Heart right ventricle (tissue), 16 donors: ENCODE measurements at places on chromosomes 3 and 15. TPM values are rescaled to one million over a fixed set of nuclear protein-coding genes. Genes with fewer than 3 reads are reported as not detected.

DNA sequence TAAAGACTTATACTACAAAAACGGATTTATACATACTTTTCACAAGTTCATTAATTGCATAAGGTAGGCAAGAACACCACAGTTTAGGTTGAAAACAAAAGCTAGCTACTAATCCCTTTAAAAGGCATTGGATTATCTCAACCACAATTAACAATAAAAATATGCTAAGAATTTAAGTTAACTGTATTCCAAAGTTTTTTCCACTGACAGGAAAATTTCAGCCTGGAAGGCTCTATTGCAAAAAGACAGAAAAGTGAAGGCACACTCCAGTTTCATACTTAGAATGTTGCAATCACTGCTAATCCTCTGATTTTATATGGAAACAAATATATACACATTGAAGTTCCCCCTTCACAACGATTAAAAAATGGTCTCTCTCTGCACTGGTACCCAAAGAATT, 71.5 kb downstream of the TJP1 start:
- no peak overlapping the region for H3K4me3 ChIP-seq
- H3K27ac ChIP-seq = no peak overlapping the region
- H3K27me3 ChIP-seq = no peaks in the 10 kb centered on the region
- no peak for DNase-seq
- H3K36me3 ChIP-seq = no peaks in the 10 kb centered on the region

GRCh38 chr3:188559072-188559429, 405.1 kb downstream of the LPP start:
- DNase-seq = no peak
- H3K27me3 ChIP-seq = no peaks in the 10 kb centered on the region
- H3K36me3 ChIP-seq = no peaks in the 10 kb centered on the region

DNA sequence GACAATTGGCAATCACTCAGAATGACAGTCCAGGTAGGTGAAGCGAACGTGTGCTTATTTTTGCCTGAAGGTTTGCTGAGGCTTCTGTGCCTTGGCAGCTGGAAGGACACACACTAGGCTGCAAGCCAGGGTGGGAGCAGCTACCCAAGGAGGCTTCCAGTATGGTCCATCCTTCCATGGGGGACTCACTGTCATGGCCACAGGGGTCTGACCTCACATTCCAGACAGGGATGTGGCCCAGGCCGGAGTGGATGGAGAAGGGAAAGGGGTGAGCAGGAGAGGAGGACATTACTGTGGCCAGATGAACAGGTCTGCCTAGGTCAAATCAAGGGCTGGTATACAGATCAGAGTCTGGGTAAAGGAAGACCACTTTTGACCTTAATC, 247.7 kb downstream of the ADAMTS17 start:
- no peak for DNase-seq
- H3K36me3 ChIP-seq = no peaks in the 10 kb centered on the region
- no peaks in the 10 kb centered on the region for H3K4me1 ChIP-seq
- H3K27me3 ChIP-seq = no peaks in the 10 kb centered on the region
- no peak overlapping the region for H3K27ac ChIP-seq
- no peak overlapping the region for H3K4me3 ChIP-seq

GRCh38 chr3:166556955-166557354, 719.7 kb upstream of the BCHE start:
- H3K36me3 ChIP-seq = no peaks in the 10 kb centered on the region
- no peaks in the 10 kb centered on the region for H3K27me3 ChIP-seq
- no peak overlapping the region for H3K27ac ChIP-seq
- H3K4me3 ChIP-seq = no peak overlapping the region

GRCh38 chr3:186208296-186208989, 99.6 kb upstream of the ETV5 start:
- no peaks in the 10 kb centered on the region for H3K36me3 ChIP-seq
- peaks cover 30% of the 10 kb centered on the region for H3K4me1 ChIP-seq
- H3K4me3 ChIP-seq = no peak overlapping the region
- DNase-seq = no peak
- no peaks in the 10 kb centered on the region for H3K27me3 ChIP-seq
- H3K27ac ChIP-seq = no peak overlapping the region

ANKRD63 gene
- not detected for total RNA-seq

VWA5B2 gene
- 0.09 TPM for total RNA-seq

GRCh38 chr15:41930221-41930866, 36.5 kb upstream of the SPTBN5 start:
- peaks cover 7% of the 10 kb centered on the region for H3K36me3 ChIP-seq
- H3K4me3 ChIP-seq = no peak overlapping the region
- peaks cover 96% of the 10 kb centered on the region for H3K4me1 ChIP-seq
- peak overlapping the region; percentile 82 for H3K27ac ChIP-seq
- no peak for DNase-seq

DNA sequence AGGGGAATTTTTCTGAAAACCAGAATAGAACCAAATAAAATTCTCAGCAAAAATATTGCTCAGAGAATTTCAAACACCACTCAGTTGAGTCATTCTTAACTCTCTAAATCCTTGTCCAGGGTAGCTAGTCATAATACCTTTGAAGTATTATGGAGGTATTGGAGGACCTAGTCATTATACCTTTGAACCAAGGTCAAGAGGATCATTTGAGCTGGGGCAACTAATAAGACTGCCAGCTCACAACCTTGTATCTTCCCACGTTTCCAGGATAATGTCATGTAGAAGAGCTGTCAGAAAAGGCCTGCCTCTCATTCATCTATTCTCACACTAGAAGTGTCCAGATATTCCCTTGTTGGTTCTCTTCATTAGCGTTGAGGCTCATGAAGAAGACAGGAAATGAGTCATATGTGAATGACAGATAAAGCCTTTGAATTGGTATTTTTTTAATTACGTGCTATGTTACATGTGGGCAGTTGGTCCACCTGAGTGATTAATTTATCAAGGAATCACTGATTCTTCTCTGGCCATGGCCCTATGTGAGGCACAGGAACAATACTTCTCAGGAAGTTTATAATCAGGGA, 48.3 kb downstream of the TOPAZ1 start:
- no peak for DNase-seq
- H3K27me3 ChIP-seq = peaks cover 4% of the 10 kb centered on the region
- no peaks in the 10 kb centered on the region for H3K36me3 ChIP-seq
- no peak overlapping the region for H3K4me3 ChIP-seq

GRCh38 chr15:99545605-99546004, 20.2 kb upstream of the MEF2A start:
- H3K27ac ChIP-seq = no peak overlapping the region
- DNase-seq = no peak
- no peaks in the 10 kb centered on the region for H3K36me3 ChIP-seq
- H3K27me3 ChIP-seq = no peaks in the 10 kb centered on the region
- no peak overlapping the region for H3K4me3 ChIP-seq
